Right hindlimb (tissue), 1 donor: ENCODE measurements at places on chromosomes 3 and 15.
A peak's percentile ranks its signal among the peaks of the same experiment; 100 is the strongest.

DNA sequence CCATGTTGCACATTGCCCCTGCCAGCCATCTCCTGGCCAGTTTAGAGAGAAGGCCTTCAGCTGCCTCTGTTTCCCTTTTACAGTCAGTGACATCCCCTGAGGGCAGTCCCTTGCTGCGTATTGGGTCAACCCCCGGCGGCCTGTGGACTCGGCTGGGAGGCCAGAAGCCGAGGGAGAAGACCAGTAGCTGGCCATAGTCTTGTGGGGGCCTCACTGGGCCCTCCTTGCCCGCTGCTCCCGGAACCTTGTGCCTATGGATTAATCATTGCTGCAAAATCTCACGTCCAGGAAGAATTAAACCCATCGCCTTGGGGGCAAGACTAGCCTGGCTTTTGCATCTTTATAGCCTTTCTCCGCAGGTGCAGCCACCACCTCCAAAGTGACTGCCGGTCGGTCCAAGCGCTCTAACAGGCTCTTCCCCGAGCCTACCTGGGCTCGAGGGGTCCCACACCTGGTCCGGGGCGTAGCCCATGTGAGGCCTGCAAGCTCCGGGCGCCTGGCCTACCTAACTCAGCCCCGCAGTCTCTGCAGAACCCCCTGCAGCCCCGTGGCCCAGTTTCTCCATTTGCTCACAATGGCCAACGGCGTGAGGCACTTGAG, 870 bp upstream of the CHAC1 start:
- no peak for DNase-seq

- no peak for DNase-seq
Observed at GRCh38 chr3:156339491-156339890, 215.4 kb downstream of the SSR3 start.

DNA sequence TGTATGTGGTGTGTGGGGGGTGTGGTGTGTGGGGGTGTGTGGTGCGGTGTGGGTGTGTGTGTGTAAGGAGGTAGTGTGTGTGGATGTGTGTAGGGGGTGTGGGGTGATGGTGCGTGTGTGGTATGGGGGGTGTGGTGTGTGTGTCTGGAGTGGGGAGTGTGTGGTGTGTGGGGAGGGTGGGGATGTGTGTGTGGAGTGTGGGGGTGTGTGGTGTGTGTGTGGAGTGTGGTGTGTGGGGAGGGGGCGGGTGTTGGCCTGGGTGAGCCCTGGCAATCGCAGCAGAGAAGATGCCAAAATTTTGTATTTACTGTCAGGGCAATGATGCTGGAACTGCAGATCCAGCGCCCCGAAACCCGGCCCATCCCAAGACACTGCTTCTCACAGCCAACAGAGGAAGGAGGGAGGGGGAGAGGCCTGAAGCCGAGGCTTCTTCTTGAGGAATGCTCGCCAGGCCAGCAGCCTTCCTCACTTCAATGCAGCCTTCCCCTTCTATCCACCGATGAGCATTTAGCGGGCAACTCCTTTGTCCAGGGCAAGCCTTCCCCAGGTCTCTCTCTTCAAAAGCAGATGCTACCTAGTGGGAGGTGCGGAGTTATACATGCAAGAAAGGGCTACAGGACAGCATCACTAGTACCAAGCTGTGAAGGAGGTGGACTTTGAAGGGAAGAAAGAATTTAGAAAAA, 11.9 kb upstream of the SRP14 start:
- peak; percentile 60 for DNase-seq

DNA sequence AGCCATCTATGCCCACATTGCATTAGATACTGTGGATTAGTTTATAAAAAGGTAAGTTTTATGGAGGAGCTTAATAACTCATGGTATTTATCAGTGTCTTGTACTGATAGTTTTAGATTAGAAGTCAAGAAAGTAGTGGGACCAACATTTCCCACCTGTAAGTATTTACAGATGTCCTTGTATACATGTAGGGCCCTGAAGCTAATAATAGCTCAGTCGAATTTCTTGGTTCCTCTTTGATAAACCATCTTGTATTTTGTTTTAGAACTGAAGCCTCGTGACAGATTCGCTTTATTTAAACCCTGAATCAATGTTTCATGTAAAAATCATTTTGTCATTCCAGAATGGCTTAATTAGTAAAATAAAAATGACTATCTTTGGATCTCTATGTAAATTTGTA, 73.4 kb downstream of the CRYBG3 start:
- DNase-seq, result no peak
